Iris pigment epithelial cell (primary cell): ENCODE measurements at places on chromosomes 6 and 20.
A peak's percentile ranks its signal among the peaks of the same experiment; 100 is the strongest.

- no peak for DNase-seq
Observed at GRCh38 chr6:14026831-14027539, 90.6 kb upstream of the CD83 start.

DNA sequence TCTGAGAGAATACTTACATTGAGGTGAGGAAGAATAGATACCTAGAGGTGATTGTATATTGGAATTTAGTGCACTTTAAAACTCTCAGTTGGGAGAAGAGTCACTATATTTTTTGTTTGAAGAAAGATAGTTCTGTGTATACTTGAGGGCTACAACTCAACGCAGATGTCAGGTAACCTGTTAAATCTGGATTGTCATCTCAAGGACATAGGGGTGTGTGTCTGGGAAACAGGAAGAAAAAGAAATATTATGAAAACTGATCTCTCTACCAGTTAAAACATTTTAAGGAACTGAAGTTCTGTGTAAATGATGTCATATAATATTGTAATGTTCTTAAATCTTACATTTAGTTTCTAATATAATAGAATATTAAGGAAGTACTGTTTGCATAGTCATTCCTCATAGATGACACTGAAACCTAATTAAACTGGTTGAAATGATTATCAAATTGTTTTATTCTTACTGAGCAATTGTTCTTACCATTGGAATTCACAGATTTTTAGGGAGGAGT lies 86.2 kb downstream of the SMAP1 start:
- DNase-seq: no peak

DNA sequence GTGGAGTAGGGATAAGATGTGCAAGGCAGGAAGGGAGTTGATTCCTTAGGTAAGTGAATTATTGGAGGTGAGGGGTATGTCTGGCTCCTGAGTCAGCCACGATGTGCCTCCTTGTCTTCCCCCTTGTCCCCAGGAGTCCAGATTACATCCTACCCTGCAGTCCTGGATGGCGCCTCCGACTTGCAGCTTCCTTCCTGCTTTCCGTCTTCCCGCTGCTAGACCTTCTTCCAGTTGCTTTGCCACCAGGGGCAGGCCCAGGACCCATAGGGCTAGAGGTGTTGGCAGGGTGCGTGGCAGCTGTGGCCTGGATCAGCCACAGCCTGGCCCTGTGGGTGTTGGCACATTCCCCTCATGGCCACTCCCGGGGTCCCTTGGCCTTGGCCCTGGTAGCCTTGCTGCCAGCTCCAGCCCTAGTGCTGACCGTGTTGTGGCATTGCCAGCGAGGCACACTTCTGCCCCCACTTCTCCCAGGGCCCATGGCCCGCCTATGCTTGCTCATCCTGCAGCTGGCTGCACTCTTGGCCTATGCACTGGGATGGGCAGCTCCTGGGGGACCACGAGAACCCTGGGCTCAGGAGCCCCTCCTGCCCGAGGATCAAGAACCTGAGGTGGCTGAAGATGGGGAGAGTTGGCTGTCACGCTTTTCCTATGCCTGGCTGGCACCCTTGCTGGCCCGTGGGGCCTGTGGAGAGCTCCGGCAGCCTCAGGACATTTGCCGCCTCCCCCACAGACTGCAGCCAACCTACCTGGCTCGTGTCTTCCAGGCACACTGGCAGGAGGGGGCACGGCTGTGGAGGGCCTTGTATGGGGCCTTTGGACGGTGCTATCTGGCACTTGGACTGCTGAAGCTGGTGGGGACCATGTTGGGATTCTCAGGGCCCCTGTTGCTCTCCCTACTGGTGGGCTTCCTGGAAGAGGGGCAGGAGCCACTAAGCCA lies 4.9 kb downstream of the ABCC10 start:
- DNase-seq: no peak

DNA sequence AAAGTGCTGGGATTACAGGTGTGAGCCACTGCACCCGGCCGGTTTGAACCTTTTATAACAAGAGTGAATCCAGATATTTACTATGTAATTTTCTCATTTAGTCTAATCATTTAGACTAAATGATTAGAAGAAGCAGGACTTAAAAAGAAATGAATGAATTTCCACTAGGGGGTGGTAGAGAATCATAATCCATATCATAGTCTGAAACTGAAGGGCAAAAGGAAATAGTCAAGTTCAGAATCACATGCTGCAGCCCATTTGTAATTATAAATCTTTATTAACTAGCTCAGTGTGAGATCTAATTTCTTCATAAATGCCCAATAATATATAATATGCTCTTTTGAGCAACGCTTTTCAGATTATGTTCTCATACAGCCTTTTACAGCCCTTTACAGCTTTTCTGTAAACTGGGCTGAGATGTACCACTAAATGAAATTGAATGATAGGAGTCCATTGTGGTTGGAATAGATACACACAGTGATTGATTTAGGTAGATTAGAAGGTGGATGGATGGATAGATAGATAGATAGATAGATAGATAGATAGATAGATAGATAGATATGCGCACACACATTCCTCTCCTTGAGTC lies 31.8 kb downstream of the PSMB9 start:
- peak; percentile 76 for DNase-seq

GRCh38 chr6:134309227-134309626 lies 8.7 kb downstream of the SGK1 start:
- no peak for DNase-seq

- DNase-seq: no peak
Observed at GRCh38 chr20:9628589-9628988, 114.2 kb downstream of the LAMP5 start.

DNA sequence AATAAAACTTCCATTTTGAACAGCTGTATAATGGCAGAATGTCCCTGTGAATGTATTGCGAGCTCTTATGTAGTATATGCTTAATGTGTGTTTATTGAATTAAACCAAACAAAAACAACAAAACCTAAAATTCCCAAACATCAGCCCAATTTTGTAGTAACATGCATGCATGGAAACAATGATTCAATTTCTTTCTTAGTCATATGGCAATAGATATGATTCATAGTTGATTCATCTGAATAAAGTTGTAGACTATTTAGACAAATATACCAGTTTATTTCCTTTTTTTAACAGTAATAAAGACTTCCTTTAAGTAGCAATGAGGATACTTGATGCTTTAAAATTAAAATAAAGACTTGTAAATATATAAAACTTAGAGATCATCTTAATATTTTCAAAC lies 670.6 kb downstream of the CD109 start:
- DNase-seq: peak; percentile 34

DNA sequence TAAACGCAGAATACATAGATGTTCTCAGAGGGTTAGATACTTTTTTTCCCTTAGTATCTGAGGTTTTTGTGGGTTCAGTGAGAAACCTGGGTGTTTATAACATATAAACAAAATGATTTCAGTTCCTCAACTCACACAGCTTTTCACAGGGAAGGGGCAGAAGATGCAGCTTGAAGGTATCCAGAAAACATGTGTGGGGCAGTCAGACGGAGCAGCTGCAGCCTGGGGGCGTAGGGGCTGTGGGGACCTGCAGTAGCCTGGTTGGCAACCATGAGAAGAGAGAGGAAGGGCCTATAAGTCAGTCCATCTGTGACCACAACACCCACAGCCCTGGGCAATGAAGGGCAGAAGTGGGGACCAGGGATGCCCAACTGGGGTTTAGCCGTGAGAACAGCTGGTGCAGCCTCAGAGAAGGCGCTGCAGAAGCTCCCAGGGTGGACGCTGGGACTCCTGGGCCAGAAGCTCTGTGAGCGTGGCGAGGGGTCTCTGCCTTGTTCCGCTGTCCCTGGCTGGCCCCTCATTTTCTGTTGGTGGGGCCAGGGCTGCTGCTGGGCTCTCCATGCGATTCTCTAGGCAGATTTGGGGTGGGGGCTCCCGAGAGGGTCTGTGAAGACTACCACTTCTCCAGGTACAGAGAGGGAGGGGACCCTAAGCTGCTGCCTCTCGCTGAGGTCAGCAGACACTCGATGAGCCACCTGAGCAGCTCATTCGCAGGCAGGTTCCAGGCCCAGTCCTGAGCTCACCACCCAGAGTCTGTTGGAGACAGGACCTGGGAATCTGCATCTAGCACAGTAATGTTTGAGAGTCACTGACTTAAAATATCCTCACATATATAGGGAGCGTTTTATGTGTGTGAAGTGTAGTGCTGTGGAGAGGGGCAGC lies 181.2 kb downstream of the ZDHHC14 start:
- DNase-seq: no peak

DNA sequence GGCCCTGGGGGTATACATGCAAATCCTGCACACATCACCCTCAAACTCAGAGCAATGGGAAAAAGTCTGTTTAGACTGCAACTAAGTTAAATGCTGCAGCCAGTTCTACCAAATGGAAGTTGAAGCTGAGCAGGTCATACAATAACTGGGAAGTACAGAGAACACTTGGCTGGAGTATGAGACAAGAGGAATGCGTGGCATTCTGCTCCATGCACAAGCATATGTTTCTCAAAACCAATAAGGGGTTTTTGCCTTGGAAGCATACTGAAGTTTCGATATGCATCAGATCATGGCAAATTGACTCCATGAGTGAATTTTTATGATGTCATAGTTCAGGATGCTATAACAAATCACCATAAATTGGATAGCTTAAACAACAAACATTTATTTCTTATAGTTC lies 193.8 kb downstream of the COL12A1 start:
- peak; percentile 22 for DNase-seq

GRCh38 chr6:121998631-121999030 lies 400.8 kb upstream of the HSF2 start:
- no peak for DNase-seq

GRCh38 chr6:115706324-115706723 lies 354.4 kb downstream of the FRK start:
- no peak for DNase-seq

- DNase-seq: no peak
Observed at GRCh38 chr20:14882846-14883245, 545.4 kb upstream of the FLRT3 start.

- DNase-seq: peak; percentile 36
Observed at GRCh38 chr6:46985943-46986342, 56.2 kb downstream of the ADGRF1 start.

DNA sequence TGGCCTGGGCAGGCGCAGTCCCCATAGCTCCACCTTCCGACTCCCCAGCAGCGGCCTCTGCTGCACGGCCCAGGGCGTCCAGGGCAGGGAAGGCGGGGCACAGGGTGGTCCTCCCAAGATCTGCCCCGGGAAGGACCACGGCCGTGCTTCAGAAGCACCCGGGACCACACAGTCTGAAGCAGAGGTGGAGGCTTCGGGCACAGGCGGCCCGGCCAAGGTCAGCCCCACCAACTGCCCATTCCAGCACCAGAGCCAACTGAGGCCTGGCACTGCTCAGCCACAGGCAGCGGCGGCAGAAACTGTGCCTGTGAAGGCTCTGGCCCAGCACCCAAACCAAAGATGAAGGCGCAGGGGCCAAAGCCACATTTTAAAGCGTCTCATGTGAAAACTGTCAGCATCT lies 20.6 kb downstream of the KCNQ2 start:
- DNase-seq: no peak

DNA sequence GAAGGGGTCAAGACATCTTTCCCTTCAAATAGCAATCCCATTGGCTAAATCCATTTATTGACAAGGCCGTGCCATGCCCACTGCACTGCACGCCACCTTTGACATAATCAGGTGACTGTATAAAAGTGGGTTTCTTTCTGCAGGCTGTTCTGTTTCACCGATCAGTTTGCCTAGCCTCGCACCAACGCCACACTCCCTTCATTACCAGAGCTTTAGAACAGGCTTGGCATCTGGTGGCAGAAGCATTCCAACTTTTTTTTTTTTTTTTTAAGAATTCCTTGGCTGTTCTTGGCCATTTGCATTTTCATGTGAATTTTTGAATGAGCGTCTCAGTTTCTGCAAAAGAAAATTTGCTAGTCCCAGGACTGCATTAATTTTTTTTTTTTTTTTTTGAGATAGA lies 78.1 kb downstream of the PPP1R3G start:
- DNase-seq: no peak

GRCh38 chr6:158654498-158654897 lies 4.6 kb downstream of the SYTL3 start:
- DNase-seq: peak; percentile 65

DNA sequence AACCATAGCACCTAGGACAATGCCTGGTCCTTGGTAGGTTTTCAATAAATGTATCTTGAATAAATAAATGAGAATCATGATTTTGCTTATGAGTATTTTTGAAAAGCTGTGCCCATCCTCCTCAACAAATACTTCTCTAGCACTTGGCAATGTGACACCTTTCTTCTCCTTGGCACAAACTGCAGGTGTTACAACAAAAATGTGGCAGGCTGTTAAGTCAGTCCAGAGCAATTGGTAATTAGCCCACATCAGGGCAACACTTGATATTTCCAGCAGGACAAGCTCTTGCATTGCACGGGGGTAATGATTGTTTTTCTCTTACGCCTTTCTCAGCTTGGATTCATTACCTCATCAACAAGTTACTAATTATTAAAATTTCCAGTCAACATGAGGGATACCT lies 31.6 kb upstream of the SNX9 start:
- DNase-seq: no peak

DNA sequence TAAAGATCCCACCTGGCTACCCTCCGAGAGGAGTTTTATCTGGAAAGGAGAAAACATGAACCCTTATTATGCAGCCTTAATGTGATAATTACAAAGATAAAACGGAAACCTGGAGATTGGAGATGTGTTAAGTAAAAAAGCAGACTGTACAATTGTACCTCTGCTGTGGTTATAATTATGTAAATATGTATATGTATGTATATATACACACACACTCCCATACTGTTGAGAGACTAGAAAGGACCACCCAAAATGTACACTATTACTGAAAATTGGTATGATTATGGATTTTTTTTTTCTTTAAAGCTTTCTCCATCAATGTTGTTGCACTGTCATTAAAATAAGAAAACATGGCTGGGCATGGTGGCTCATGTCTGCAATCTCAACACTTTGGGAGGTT lies 72.1 kb upstream of the BCLAF1 start:
- DNase-seq: no peak

GRCh38 chr6:157144859-157145568 lies 178.3 kb downstream of the TMEM242 start:
- DNase-seq: peak; percentile 25

GRCh38 chr6:70221715-70222438 lies 81.0 kb downstream of the COL9A1 start:
- DNase-seq: no peak

- no peak for DNase-seq
Observed at GRCh38 chr20:57108742-57109570, 157.5 kb downstream of the BMP7 start.
